ENCODE measurements at places on chromosomes 16 and 17.

DNA sequence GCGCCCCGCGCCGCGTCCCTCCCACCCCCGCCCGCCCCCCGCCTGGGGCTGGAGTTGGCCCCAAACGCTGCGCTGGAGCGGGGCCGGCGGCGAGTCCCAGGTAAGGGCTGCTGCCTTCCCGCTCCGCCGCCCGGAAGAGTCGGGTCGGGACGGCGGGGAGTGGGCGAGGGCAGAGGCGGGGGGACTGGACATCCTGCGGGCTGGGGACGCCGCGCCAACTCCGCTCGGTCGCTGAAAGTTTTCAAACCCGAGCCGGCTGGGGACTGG lies 469 bp downstream of the GPRC5C start:
- DNase-seq: no peak

DNA sequence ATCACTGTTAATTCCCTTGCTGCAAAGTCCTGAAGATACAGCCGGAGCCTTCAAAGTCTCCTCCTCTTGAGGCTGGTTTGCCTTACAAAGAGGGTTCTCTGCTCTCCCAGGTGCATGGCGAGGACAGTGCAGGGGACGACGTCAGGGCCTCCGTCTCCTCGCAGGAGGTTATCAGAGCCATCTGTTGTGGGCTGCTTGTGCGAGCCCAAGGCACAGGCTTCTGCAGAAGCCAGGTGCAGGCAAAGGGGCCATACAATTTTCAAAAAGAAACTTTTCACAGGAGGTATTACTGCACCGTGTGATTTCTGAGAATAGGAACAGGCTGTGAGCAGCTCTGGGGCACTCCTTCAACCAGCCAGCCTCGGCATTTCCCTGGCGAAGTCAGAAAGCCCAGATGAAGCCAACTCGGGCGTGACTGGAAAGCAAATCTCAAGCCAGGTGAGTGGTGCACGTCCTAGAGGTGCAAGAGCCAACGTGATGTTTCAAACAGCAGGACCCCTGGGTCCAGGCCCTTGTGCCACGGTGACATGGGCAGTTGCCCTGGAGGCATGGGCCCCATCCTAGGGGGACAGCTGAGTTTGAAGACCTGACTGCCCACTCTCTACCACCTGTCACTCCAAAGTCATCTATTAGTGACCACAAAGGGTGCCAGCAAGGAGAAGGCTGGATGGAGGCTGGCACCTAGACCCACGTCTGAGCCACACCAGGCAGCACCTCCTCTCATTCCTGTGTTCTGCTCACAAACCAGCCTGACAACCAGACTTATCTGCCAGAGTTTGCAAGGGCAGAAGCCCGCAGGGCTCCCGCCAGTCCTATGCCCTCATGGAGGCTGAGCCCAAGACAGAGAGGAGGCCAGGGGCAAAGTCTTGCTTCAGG lies 68.6 kb downstream of the SMPD3 start:
- DNase-seq: no peak

DNA sequence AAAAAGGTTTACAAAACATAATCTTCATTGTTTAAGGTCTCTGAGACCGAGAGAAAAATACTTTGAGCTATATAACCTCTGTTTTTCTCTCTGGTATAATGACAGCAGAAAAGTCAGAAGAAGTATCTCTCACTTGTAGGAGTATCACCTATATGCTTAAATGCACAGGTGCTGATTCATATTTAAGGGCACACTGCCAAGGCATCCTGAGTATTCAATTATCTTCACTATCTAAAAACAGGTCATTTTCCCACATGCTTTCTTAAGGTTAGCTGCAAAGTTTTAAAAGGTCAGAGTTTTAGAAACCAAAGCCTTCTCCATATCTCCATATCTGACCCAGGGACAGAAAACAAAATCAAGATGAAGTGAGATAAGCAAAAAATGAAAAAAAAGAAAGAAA lies 99.3 kb upstream of the C17orf78 start:
- no peak for DNase-seq

DNA sequence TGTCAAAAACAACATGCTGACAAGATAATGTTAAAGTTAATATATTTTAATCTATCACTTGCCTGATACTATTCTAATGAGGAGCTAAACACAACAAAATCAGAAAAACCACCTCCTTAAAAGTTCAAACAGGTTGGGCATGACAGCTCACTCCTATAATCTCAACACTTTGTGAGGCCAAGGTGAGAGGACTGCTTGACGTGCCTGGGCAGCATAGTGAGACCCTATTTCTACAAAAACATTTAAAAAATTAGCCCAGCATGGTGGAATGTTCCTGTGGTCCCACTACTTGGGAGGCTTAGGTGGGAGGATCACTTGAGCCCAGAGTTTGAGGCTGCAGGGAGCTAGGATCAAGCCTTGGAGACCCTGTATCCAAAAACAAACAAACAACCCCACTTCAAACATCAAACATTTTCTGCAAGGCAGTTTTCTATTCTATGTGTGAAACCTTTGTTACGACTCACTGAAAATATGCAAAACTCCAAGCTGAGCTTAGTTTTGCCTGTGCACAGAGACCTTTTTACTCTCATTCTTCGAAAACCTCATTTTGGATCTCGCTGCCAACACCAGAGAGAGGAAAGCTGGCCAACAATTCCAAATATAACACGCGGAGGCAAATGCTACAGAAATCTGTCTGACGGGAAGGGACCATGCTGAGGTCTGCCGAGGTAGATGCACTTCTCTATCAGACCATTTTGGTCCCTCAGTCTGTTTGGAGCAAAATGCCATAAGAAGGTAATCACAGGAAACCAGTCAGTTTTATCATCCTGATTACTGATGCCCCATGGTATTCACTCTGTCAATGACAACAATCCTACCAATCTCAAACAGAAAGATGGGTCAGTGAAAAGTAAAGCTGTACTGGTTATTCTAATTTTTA lies 6.2 kb downstream of the PHF12 start:
- no peak for DNase-seq

- DNase-seq: no peak
These were observed 8.4 kb downstream of the PIMREG start for GRCh38 chr17:6452471-6453266.

GRCh38 chr16:13414154-13414553 lies 505.8 kb upstream of the ERCC4 start:
- no peak for DNase-seq

DNA sequence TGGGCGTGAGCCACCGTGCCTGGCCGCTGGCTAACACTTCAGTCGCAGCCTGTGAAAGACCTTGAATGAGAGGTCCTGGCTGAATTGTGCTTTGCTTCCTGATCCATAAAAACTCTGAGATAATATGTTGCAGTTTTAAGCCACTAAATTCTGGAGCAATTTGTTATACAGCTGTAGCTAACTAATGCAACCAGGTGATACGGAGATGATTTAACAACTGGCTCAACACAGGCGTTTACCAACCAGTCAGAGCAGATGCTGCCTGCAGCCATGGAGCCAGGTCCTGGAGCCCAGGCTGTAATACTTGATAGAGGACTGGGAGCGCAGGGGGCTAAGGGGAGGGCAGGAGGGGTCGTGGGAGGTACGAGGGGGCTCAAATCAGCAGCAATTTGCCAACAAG lies 50.9 kb downstream of the PLXDC1 start:
- DNase-seq: no peak

- no peak for DNase-seq
These were observed 113.2 kb downstream of the MSI2 start for GRCh38 chr17:57369509-57369945.

DNA sequence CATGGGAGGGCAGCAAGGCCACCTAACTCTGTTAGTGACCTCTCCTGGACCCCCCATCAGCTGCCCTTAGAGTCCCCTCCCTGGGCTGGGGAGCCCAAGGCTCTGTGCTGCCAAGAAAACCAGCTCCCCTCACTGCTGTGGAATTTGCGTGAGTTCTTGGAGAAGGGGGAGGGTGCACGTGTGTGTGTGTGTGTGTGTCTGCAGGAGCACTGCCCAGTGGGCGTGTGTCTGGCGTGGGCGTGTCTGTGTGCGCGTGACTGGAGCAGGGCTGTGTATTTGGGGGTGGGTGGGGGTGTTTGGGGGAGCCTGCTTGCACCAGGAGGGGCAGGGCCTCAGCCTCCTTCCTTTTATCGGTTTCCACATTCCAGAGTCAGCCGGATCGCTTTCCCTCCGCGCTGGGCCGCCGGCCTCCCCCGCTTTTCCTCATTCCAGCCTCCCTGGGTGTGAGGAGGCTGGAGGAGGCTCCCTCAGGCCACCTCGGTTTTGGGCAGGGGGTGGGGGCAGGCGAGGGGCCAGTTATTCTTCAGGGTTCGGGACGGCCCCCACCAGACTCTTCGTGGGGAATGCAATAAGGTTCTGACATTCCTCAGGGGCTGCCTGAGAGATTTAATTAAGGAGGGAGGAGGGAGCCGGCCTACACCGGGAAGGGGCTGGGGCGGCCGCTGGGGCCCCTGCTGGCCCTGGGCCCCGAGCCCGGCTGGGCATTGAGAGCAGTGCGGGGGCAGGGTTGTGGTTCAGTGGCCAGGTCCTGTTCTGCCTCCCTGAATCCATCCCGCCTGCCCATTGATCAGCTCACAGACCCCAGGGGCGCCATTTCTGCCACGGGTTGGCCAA lies 2.5 kb downstream of the VASN start:
- no peak for DNase-seq

GRCh38 chr16:4814542-4815173 lies 12.2 kb upstream of the ROGDI start:
- no peak for DNase-seq

- DNase-seq: no peak
These were observed 8.9 kb upstream of the KRT19 start for GRCh38 chr17:41536741-41537613.

- DNase-seq: no peak
These were observed 402.1 kb upstream of the ERCC4 start for GRCh38 chr16:13517841-13518240.

DNA sequence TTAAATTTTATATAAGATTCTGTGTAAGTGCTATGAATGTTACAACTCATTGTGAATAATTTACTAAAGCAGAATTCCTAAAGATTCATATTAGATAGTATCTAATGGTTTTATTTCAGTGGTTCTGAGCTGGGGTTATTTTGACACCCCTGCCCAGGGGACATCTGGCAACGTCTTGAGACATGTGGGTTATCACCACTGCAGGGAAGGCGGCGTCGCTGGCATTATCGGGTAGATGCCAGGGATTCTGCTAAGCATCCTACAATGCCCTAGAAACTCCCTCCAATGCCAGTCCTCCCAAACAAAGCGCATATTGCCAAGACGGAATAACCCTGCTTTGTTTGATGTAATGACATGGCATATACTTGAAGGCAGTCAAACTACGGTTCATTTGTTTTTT lies 372.3 kb upstream of the ZFHX3 start:
- DNase-seq: no peak
